Activated effector memory CD4-positive, alpha-beta T cell treated with Interleukin-2 at 50 U/mL for 16 hours (primary cell): ENCODE measurements at places on chromosomes 5 and 9.
A peak's percentile ranks its signal among the peaks of the same experiment; 100 is the strongest.

DNA sequence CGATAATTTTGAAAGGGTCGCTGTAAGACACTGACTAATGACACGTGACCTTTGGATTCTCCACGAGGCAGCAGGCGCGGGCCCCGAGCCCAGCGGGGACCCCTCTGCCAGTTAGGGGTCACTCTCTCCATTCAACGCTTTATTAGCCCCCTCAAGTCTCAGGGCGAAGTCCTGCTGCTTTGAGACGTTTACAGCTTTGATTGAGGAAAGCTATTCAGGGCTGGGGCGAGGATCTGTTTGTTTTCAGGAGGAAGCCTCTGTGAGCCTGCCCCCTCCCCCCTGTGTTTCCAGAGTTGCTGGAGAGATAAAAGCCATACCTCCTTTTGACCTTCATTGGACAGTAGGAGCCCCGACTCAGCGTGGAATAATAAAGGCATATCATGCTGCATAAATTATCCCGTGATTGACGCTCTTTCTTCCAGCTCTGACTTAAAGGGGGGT is 31.4 kb upstream of the MSX2 start:
- no peak for DNase-seq

DNA sequence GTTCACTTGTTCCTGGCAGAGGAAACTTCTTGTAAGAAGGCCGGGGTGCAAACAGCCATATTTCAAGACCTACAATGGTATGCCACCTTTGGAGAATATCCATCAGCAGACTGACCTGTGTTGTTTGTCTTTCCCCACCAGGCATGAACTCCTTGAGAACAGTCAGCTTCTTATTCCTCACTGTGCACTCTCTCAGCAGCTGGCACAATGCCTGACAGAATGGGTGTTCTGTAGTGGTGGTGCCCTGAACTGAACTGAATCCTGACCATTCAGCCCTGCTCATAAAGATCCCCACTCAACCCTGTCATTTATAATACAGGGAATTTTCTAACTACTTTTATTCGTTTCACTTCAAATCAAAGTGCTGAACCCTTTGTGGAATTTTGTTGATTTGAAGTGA is 206.9 kb downstream of the COX7C start:
- DNase-seq, result no peak

- DNase-seq, result no peak
Measured at GRCh38 chr5:163432544-163432943, 4.9 kb upstream of the CCNG1 start.

DNA sequence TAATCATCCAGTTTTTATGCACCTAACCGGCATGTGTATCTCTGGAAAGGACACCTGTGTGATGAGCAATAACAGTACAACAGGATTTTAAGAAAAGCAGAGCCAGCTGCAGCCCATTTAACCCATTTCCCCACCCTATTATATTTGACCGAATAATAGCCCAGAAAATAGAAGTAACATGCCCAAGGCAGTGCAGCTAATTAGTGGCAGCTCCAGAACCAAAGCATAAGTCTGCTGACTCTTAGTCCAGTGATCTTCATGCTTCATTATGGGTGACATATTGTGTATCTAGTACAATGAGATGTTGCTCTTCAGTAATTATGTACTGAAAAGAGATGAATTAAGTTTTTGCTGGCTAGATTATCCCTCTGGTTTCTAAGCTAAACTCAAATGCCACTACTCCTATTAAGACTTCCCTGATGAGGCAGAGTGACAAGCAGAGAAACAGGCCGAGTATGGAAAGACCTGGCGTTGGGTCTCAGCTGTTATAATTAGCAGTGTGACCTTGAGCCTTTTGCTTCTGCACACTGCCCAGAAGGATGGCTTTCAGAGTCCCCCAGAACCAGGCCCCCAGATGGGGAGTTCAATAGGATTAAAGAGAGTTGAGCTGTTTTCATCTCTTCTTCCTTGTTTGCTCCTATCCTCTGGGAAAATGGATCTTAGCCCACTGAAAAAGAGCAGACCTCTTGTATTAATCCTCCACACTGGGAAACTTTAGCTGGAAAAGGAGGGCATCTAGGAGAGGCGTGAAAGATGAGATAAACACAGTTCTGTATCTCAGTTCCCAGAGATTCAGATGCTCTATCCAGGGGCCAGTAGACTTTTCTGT is 10.8 kb upstream of the C1QTNF3 start:
- DNase-seq, result no peak

- DNase-seq, result no peak
Measured at GRCh38 chr5:29085142-29085541, 2046.8 kb upstream of the CDH9 start.

- peak; percentile 40 for DNase-seq
Measured at GRCh38 chr9:114382699-114383520, 4.9 kb downstream of the AKNA start.

DNA sequence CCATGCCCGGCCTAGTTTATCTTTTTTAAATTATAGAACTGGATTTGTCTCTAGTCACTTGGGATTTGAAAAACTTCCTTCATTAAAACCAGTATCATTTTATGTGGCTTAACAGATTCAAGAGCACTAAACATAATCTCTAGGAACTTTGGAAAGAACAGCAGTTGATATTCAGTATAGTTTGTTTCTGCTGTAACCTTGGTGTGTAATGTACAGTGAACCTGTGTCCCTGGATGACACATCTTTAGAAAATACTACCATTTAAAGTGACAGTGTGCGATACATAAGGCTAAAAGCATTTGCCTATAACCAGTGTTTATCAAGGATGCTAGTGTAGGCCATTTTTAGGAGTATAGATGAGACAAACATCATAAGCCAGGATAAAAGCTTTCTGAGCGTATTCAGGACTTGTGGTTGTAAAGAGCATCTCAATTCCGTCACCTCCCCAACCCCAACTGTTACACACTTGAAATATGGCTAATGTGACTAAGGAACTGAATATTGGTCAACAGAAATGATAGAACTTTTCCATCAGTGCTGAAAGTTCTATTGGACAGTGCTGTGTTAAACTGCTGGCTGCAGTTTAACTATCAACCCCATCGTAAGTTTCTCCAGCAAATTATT is 4.4 kb downstream of the SNX18 start:
- DNase-seq, result no peak

DNA sequence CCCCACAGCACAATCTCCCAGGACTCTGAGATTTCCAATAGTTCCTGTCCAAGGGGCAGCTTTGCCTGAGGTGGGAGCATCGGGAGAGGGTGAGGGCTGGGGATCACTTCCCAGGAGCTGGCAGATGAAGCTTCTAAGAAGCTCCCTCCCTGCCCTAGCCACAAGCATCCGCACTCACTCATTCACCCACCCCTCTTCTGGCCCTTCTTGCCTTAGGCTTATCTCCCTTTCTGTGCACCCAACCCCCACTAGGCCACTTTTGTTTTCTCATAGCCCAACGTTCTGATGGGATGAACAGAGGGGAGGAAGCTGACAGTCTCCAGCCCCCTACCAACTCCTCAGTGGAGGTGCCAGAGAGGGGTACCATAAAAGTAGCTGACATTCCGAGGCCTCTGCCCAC is 3.7 kb upstream of the PCDH1 start:
- no peak for DNase-seq

- no peak for DNase-seq
Measured at GRCh38 chr5:171913987-171914273, 92.5 kb downstream of the FBXW11 start.

GRCh38 chr9:37284636-37285035 is 137.9 kb upstream of the GRHPR start:
- DNase-seq, result no peak

- no peak for DNase-seq
Measured at GRCh38 chr5:37838152-37838932, 1.5 kb downstream of the GDNF start.

DNA sequence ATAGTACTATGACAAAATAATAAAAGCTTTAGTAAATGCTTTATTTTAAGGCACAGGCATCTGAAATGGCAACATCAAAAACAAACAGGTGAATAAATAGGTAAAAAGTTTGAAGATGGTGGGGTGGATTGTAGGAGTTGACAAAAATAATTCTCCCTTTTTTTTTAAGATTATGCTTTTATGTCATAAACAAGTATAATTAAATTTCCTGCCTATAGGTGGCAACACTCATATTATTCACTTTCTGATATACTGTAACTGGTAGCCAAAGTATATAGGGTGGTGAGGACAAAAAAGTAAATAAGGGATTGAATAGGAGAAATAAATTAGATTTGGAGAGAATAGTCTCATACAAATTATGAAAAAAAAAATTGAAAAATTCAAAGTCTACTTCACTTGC is 120.0 kb upstream of the ACOT12 start:
- DNase-seq, result no peak

GRCh38 chr5:121292664-121293063 is 559.0 kb upstream of the FTMT start:
- DNase-seq, result no peak

GRCh38 chr5:154044581-154044980 is 5.8 kb downstream of the MFAP3 start:
- no peak for DNase-seq

- no peak for DNase-seq
Measured at GRCh38 chr5:124697933-124698591, 48.4 kb downstream of the ZNF608 start.

DNA sequence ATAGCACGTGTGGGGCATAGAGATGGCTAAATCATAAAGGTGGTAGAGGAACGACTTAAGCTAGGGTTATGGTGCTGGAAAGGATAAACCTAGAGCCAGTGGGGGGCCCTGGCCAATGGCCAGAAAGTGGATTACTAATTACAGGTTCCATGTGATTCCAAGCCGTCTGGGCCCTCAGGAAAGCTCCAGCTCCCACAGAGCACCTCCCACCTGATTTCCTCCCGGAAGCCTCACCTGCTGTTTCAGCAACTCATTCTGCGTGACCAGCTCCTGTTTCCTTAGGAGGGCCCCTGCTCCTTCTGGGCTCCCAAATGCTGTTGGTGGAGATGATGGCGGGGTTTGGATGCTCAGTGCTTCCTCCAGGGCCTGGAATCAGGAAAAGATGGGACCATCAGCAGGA is 16.2 kb downstream of the GPX3 start:
- DNase-seq, result no peak

DNA sequence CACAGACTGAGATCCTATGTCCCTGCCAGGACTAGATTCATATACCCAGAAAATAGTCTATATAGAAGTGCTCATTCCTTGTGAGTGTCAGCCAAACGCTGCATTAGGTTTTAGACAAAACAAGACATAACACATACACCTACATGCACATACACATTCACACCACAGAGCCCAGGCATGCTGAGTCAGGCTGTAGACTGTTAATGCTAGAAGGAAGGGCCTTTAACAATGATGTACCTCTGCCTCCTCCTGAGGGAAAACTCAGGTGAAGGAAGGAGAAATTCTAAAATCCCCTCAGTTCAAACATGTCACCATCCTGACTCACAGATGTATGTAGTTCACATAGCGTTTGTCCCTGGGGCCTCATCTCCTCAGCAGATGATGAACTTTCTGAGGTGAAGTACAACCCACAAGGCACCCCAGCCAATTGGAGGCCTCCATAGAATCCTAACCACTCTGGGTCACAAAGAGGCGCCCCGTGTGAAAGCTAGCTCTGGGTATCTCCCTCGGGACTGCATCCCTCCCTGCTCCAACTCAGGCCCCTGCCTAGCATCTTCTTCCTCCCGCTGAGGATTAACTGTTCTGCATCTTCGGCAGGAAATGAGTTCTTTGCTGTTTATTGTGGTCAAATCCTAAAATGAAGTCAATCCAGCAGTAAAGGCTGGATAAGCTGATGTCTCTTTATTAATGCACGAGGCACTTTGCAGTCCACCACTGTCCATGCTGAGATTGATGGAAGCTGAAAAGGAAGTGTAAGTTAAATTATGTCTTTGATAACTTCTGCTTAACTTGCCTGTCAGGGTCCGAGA is 40.8 kb upstream of the FSTL4 start:
- no peak for DNase-seq

- no peak for DNase-seq
Measured at GRCh38 chr9:138046641-138047301, 169.2 kb downstream of the CACNA1B start.

DNA sequence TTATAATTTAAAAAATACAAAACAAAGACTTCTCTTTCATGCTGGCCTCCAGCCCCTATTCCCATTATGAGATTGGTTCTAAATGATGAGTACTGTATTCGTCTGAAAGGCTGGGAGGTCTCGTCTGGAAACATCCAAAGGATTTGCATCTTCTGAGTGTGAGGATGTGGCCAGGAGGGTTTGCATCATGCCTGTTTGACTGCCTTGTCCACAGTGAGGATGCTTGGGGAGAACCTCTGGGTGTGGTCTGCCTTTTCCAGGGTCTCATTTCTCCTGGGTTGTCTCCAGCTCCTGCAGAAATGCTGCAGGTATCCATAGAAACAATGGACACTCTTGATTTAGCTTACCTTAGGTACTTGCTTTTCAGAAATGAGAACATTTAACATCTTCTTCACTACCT is 26.4 kb upstream of the CXCL14 start:
- DNase-seq, result no peak

DNA sequence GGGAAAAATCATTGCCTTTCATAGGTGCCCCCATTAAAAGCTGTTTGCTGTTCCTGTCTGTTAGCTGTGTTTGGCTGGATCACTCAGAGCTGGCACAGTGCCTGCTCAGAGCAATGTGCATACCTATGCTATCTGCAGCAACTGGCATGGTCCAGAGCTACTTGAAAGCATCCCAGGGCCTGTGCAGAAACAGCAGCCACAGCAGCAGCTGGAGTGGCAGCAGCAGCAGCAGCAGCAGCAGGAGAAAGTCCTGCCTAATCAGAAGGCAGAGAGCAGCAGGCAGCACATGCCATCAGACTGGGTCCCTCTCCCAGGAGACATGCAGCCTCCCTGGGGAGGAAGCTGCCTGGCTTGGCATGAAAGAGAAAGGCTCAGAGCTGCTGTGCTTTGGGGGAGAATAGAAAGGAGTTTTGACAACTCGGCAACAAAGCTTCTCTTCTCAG is 243.8 kb upstream of the WWC1 start:
- DNase-seq, result no peak

- no peak for DNase-seq
Measured at GRCh38 chr5:82466986-82467561, 188.9 kb upstream of the RPS23 start.

DNA sequence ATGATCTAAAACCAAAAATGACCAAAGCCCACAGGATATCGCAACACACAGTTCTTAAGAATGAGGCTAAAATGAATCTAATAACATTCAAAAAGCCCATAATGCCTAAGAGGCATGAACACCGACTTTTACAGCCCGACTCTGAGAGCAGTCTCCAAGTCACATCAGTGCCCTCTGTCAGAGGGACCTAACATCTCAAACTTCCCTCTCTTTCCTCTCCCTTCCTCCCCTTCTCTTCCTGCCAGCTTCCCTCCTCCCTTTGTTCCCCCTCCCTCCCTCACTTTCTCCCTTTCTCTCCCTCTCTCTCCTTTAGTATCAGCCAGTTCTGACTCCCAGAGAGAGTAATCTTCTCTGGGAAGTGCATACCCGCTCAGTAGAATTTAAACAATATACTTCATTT is 154.4 kb downstream of the GLIS3 start:
- no peak for DNase-seq

- no peak for DNase-seq
Measured at GRCh38 chr5:17184588-17184987, 32.8 kb upstream of the BASP1 start.
